ENCODE measurements at places on chromosomes 7 and 10. TPM values are rescaled to one million over a fixed set of nuclear protein-coding genes. Genes with fewer than 3 reads are reported as not detected.

SHH gene
- not detected for total RNA-seq

ITPRIP gene
- 18.0 TPM for total RNA-seq

ITGA8 gene
- total RNA-seq = 10.1 TPM

RELN gene
- total RNA-seq = 0.18 TPM

VWA2 gene
- total RNA-seq = not detected

PHKG1 gene
- total RNA-seq = not detected

SAP25 gene
- not detected for total RNA-seq

ATOH7 gene
- not detected for total RNA-seq
